ENCODE measurements at places on chromosomes 5 and 9. TPM values are rescaled to one million over a fixed set of nuclear protein-coding genes. Genes with fewer than 3 reads are reported as not detected.

ELAVL2 gene
- total RNA-seq, result 26.0 TPM

NAIP gene
- total RNA-seq, result 11.3 TPM

LTC4S gene
- 2.4 TPM for total RNA-seq

SNX24 gene
- total RNA-seq, result 19.3 TPM

PAPPA gene
- 0.72 TPM for total RNA-seq

CTNNA1 gene
- total RNA-seq, result 282 TPM

CTXN3 gene
- total RNA-seq, result not detected

- no peaks in the 10 kb centered on the region for H3K4me1 ChIP-seq
- H3K27ac ChIP-seq, result no peak overlapping the region
- H3K36me3 ChIP-seq, result no peaks in the 10 kb centered on the region
- DNase-seq, result no peak
- no peak overlapping the region for H3K4me3 ChIP-seq
These were observed 31.7 kb upstream of the GNA14 start for GRCh38 chr9:77679661-77680368.

DNA sequence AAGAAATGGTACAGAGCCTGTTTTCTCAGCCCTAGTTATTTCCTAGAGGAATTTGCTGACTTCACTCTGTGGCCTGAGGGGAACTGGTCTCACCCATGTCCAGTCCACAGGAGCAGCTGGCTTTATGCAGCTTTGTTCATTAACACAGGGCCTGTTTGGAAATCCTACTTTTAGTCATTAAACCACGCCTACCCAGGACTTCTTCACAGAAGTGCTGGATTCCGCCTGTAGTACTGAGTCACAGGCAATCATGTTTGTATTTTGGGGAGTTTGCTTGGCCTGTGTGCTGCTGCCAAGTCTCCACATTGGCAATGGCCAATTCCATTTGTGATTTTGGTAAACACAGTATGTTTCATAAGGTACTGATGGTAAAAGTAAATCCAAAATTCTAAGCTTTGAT lies 52.8 kb downstream of the CTNND2 start:
- H3K4me1 ChIP-seq, result no peaks in the 10 kb centered on the region
- H3K27me3 ChIP-seq, result no peaks in the 10 kb centered on the region
- H3K4me3 ChIP-seq, result no peak overlapping the region
- H3K36me3 ChIP-seq, result no peaks in the 10 kb centered on the region

DNA sequence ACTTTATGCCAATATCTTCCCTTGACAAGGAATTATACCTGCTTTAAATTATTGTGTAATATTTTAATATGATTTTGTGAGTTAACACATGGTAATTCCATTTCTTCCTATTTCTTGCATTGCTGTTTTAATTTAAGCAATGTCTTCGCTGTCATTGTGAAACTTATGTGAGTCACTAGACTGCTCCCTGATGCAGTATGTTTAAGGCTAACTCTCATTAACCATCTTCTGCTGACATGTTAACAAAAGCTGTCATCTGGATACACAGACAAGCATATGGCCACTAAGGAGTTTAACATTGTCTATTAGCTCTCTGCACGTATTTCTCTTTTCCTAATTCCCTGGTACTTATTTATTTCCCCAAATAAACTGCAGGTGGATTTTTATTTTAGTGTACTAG lies 980.8 kb upstream of the CTNND2 start:
- H3K27ac ChIP-seq, result no peak overlapping the region
- H3K27me3 ChIP-seq, result no peaks in the 10 kb centered on the region
- no peak overlapping the region for H3K4me3 ChIP-seq
- no peak for DNase-seq
- H3K4me1 ChIP-seq, result no peaks in the 10 kb centered on the region

DNA sequence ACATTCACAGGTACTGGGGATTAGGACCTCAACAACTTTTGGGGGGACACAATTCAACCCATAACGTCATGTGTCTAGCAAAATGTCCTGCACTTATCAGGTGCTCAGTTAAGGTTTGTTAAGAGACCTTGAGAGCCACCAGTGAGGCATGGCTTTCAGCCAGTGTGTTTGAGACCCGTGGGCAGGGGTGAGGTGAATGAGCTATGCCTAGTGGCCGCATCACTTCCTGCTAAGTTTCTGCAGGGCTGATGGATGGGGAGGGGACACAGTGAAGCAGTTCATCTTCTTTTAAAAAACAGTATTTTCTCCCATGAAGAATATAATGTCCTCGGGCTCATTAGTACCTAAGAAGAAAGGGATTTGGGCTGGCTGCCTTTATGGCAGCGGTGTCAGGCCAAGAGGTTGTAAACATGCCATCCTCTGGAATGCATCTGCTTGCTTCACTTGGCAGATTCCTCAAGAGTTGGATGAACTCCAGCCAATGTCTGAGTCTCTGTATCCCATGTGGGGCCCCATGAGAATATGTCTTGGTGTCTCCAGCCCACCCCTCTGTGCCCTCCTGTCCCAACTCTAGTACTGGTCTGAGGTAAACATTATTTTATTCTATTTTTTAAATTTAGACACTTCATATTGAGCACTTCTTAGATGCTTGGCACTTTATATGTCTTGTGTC lies 282.2 kb downstream of the CWC27 start:
- DNase-seq, result no peak
- no peaks in the 10 kb centered on the region for H3K4me1 ChIP-seq
- H3K4me3 ChIP-seq, result no peak overlapping the region
- no peak overlapping the region for H3K27ac ChIP-seq

Data from neural crest cell (in vitro differentiated cells).